ENCODE measurements at places on chromosomes 2 and 18. TPM values are rescaled to one million over a fixed set of nuclear protein-coding genes. Genes with fewer than 3 reads are reported as not detected.

TMEFF2 gene
- not detected for polyA plus RNA-seq

PDE1A gene
- 1.6 TPM for polyA plus RNA-seq

CCDC148 gene
- polyA plus RNA-seq = 1.3 TPM

CCBE1 gene
- polyA plus RNA-seq = 0.77 TPM

CYRIA gene
- polyA plus RNA-seq = 0.65 TPM

NFE2L2 gene
- polyA plus RNA-seq = 33.4 TPM

OTOF gene
- polyA plus RNA-seq = 0.19 TPM

ABCG8 gene
- polyA plus RNA-seq = not detected

RSAD2 gene
- polyA plus RNA-seq = 0.95 TPM

NPPC gene
- polyA plus RNA-seq = not detected

CNGA3 gene
- 0.23 TPM for polyA plus RNA-seq

UGT1A9 gene
- not detected for polyA plus RNA-seq

MAPK4 gene
- 0.46 TPM for polyA plus RNA-seq

RGPD8 gene
- 1.4 TPM for polyA plus RNA-seq

REG1A gene
- 70,084 TPM for polyA plus RNA-seq

ATAD2B gene
- polyA plus RNA-seq = 4.1 TPM

LONRF2 gene
- polyA plus RNA-seq = 2.0 TPM

ACTG2 gene
- polyA plus RNA-seq = 76.3 TPM

NETO1 gene
- polyA plus RNA-seq = not detected

PMS1 gene
- 10.6 TPM for polyA plus RNA-seq

STARD6 gene
- polyA plus RNA-seq = not detected

DSC1 gene
- not detected for polyA plus RNA-seq

KIF5C gene
- 2.0 TPM for polyA plus RNA-seq

CXCR2 gene
- polyA plus RNA-seq = 0.11 TPM

MEIS1 gene
- polyA plus RNA-seq = 41.3 TPM

Data from pancreas (tissue), 10 donors.